ENCODE measurements at places on chromosomes 4 and X.
A peak's percentile ranks its signal among the peaks of the same experiment; 100 is the strongest.

- DNase-seq: peak; percentile 93
Observed at GRCh38 chr4:106365613-106366012, 3.0 kb downstream of the GIMD1 start.

- DNase-seq: no peak
Observed at GRCh38 chrX:150558424-150558823, 10.0 kb upstream of the MTM1 start.

DNA sequence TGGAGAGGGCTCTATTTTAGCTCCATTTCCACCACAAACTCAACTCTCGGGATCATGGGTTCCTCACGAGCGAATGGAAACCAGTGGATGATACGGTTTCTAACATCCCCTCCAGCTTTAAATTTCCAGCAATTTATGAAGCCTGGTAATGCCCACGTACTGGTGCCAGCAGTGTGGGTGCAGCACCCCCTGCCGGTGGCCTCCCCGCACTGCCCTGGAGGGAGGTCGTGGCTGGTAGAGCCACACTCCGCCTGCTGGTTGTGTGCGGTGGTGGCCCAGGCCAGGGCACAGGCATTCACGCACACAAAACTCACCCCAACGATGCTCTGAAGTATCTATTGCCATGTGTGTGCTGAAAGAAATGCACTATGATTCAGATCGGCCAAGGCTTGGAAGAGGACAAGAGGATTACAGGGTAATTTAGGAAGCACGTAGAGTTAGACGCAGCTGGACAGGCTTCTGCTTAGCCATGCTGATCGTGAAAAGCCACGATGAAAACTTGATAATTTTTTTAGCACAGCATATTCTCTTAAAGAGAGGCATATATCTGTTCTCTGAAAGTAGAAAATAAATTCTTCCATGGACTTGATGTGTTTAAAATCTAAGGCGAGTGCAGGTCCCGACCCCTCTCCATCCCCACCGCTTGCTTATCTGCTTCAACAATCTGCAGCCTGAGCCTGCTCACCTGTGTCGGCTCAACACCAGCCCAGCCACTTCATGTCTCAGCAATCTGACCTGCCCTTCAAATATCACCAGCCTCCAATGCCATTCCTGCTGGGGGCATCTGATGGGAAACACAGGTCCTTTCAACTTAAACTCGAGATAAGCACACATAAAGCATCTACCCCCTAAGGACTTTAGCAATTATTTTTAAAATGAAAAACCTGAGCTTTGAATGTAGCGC is 59.1 kb downstream of the SCD5 start:
- DNase-seq: peak; percentile 42

GRCh38 chr4:183553601-183554345 is 48.9 kb downstream of the ING2 start:
- no peak for DNase-seq

DNA sequence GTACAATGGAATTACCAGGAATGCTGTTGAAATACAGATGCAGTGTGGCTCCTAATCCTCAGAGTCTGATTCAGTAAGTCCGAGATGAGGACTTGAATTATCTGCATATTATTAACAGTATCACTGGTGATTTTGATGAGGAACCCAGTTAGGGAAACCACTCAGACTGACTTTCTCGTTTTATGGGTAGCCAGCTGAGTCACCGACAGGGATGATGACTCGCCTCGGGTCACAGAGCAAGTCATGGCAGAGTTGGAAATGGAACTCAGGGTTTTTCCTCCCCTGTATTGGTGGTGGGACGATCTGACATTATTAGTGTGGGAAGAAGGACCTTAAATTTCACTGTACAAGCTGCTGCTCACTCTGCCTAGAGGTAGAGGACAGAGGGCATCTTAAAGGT is 51.3 kb downstream of the RTL9 start:
- DNase-seq: peak; percentile 80
